ENCODE measurements at places on chromosomes 16 and 17.
A peak's percentile ranks its signal among the peaks of the same experiment; 100 is the strongest.

DNA sequence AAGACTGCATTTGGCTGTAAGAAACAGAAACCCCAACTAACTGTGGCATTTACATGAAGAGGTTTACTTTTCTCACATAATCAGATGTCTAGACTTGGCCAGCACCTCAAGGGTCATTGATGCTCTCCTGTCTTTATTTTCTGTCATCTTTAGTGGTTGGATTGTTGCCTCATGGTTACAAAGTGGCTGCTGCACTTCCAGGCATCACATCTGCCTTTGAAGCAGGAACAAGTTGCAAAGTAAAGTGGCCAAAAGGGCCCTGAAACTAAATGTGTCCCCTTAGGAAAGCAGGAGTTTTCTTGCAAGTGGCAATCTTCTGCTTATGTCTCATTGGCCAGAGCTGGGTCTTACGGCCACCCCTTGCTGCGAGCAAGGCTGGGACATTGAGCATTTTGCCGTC lies 26.5 kb upstream of the STH start:
- DNase-seq, result no peak

GRCh38 chr17:80724775-80725266 lies 180.2 kb downstream of the RPTOR start:
- peak; percentile 28 for DNase-seq

DNA sequence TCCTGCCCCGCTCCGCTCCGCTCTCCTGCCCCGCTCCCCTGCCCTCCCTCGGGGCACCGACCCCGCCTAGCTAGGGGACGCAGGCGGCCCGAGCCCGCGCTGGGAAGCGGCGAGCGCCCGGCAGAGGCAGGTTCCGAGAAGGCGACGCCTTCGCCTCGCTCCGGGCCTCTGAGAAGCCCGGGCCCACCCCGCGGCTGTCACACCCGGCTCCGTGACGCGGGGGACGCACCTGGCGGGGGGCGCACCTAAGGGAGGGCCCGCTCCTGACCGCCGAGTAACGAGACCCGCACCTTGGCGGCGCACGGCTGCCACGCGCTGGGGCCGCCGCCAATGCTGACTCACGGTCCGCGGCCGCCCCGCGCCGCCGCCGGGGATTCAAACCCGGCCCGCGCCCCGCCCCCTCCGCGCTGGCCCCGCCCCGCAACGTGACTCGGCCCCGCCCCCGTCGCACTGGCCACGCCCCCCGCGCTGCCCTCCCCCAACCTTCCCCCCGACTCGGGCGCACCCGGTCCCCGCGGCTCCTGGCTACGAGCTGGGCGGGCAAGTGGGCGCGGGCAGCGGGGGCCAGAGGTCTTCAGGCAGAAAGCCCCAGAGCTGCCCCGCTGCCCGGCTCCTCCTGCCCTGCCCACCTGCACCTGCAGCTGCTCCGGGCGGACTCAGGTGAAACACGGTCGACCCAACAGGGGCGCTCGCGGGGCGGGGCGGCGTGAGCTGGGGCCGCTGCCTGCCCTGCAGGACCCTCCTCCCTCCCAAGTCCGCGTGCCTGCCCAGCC lies 27.8 kb downstream of the GNPTG start:
- no peak for DNase-seq

- no peak for DNase-seq
These were observed 8.9 kb downstream of the CTRL start for GRCh38 chr16:67922740-67923139.

- no peak for DNase-seq
These were observed 577.8 kb downstream of the WWOX start for GRCh38 chr16:78677181-78677731.

DNA sequence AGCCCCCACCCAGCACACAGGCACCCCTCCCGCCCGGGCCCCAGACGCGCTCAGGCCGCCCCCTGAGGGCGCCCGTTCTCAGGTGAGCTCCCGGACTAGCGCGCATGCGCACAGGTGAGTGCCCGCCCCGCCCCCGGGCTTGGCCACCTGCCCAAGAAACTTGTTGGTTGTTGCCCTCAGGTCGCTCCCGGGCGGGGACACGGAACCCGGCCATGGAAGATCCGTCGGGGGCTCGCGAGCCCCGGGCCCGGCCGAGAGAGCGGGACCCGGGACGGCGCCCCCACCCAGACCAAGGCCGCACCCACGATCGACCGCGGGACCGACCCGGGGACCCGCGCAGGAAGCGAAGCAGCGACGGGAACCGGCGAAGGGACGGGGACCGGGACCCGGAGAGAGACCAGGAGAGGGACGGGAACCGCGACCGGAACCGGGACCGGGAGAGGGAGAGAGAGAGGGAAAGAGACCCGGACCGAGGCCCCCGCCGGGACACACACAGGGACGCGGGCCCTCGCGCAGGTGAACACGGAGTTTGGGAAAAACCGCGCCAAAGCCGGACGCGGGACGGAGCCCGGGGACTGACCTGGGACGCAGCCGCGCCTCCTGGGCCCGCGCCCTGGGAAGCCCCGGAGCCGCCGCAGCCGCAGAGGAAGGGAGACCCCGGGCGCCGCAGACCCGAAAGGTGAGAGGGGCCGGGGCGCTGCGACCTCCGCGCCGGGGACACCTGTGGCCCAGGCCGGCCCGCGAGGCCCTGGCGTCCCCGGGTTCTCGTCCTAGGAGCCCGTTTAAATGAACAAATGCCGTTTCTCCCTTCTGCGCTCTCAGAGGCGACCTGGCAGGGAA lies at the start of gene MARVELD3:
Gene MARVELD3 (plus strand): TSS at position 167 of the 840 bp plus-strand sequence. CDS start 46 bp downstream, at position 213.
- DNase-seq, result no peak

- no peak for DNase-seq
These were observed 15.8 kb downstream of the TSNAXIP1 start for GRCh38 chr16:67822511-67822910.

- no peak for DNase-seq
These were observed 16.8 kb upstream of the MT4 start for GRCh38 chr16:56547949-56548567.

DNA sequence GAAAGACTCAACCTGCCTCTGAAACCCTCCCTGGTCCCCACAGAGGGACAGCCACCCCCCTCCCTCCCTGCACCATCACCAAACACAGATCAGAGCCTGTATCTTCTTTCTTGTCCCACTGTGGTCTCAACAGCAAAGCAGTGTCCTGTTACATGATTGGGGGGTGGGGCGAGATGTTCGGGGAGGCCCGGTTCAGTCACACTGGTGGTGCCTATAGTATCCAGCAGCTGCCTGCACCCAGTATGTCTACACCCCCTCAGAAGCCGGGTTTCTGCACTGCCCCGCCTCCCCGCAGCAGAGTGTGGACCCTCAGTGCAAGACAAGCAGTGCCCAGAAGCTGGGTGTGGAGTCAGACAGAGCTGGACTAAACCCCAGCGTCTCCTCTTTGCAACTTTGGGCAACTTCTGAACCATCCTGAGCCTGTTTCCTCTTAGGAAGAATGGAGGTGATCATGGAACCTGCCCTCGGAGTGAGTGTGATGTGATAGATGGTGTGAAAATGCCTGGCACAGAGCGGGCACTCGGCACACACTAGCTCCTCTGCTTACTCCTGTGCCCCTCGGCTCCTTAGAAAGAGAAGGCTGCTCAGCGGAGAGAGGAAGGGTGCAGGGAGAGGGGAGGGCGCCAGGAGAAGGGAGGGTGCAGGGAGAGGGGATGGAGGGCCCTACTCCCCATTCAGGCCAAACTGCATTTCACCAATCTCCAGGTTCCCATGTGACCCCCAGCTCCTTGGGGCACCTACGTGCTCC lies 84.0 kb upstream of the TNRC6C start:
- no peak for DNase-seq

DNA sequence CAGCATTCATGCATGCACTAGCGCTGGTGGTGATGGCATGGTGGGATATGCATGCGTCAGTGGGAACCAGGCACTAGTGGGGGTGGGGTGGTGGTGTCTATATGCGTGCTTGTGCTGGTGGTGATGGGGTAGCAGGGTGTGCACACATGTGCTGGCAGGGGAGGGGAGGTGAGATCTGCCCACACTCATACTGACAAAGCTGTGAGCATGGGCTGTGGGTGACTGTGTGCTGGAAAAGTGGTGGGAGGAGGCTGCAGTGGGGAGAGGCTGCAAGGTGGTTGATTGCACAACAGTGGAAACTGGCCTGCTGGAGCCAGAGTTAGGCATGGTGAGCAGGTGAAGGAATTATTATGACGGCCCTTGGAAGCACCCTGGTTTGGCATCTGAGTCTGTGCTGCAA lies 31.3 kb upstream of the TEKT1 start:
- DNase-seq, result no peak

GRCh38 chr17:44360826-44361225 lies 2.8 kb downstream of the FAM171A2 start:
- DNase-seq, result no peak

GRCh38 chr16:19294156-19294649 lies 8.7 kb downstream of the CLEC19A start:
- no peak for DNase-seq

GRCh38 chr17:44906010-44906646 lies 6.9 kb upstream of the EFTUD2 start:
- peak; percentile 82 for DNase-seq

DNA sequence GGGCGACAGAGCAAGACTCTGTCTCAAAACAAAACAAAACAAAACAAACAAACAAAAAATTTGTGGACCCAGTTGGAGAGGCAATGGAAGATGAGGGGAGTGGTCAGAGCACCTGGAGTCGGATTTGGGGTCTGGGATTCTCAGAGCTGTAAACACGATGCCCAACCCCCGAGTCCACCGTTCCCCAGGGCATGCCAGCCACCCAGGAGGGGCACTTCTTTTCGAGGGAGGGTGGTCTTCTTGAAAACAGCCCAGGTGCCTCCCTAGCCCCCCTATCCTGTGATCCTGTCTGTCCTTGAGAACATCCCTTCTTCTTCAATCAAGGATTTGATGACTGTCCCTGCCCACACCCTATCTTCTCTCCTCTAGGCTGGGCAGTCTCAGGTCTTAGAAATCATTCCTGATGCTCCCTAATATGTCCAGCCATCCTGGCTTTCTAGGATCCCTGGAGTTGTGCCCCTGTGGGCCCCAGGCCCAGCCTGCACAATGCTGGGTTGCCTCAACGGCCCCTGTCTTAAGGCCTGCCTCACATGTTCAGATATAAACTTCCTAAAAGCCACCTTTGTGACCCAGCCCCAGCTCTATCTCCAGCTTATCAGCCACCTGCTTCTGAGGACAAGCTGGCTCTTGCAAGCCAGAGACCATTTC lies 3.1 kb upstream of the SLC13A2 start:
- DNase-seq, result no peak

- no peak for DNase-seq
These were observed 61.4 kb upstream of the IRX3 start for GRCh38 chr16:54347961-54348360.

DNA sequence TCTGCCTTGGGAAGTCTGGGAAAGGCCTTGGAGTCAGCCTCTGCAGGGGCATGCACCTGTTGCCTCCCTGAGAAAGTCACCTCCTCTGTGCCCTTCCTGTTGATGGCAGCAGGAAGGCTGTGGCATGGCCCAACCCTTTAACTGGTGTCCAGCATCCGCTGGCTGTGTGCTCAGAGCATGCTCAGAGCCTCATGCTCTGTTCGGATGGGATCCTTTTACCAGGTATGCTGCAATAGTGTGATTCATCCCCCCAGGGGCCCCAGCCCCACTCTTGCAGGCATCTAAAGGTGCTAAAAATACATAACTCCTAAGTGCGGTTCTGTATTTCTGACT lies 24.9 kb downstream of the KLHL36 start:
- no peak for DNase-seq

- DNase-seq, result peak; percentile 24
These were observed 41.3 kb downstream of the GPRC5B start for GRCh38 chr16:19843371-19843770.

DNA sequence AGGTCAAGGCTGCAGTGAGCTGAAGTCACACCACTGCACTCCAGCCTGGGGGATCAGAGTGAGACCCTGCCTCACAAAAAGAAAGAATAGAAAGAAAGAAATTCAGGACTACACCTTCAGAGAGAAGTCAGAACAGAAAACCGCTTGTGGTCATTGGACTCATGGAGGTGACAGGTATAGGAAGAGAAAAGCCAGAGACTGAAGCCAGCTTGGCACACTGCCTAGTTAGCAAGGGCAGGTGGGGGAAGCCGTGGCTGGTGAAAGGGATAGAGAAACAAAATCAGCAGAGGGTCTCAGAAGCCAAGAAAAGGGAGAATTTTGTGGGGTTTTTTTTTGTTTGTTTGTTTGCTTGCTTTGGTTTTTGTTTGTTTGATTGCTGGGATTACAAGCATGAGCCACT lies 32.9 kb upstream of the SKAP1 start:
- no peak for DNase-seq

- DNase-seq, result no peak
These were observed 119.9 kb upstream of the SMURF2 start for GRCh38 chr17:64781810-64782555.

- no peak for DNase-seq
These were observed 124.2 kb upstream of the KCNJ16 start for GRCh38 chr17:69950701-69951418.

DNA sequence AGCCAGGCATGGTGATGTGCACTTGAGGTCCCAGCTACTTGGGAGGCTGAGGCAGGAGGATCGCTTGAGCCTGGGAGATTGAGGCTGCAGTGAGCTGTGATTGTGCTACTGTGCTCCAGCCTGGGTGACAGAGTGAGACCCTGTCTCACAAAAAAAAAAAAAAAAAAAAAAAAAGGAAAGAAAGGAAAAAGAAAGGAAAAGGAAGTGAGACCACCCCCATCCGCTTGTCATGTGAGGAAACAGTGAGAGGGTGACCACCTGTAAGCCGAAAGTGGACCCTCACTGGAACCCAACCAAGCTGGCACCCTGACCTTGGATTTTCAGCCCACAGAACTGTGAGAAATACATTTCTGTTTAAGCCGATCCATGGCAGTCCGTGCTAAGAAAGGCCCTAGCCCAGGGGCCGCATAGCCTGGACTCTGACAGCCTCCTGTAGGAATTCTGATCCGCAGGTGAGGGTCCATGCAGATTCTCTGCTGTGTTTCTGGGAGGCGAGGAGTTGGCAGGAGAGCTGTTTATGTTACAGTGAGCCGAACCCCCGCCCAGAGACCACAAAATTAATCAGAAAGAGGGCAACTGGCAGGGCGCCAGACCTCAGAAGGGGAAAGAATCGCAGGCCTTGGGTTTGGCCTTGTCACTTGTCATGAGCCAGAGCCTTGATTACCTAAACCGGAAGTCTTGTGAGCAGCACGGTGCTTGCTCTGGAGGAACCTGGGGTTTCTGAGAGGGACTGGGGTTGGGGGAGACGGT lies 945 bp downstream of the SGSH start:
- peak; percentile 55 for DNase-seq

- DNase-seq, result no peak
These were observed 65.2 kb downstream of the NKD1 start for GRCh38 chr16:50613281-50613963.

DNA sequence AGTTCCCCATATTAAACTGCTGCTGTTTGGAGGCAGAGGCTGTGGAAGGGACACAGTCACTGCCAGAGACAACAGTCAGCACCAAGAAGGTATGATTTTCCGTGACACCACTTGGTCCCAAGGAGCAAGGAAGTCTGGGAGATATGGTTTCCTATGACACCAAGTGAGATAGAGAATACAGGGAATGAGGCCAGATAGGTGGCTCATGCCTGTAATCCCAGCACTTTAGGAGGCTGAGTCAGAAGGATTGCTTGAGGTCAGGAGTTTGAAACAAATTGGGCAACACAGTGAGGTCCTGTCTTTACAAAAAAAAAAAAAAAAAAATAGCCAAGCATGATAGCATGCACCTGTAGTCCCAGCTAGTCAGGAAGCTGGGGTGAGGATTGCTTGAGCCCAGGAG lies 90.8 kb downstream of the ABCC12 start:
- no peak for DNase-seq

GRCh38 chr16:31113121-31114120 lies 4.0 kb upstream of the KAT8 start:
- DNase-seq, result no peak

GRCh38 chr17:76397687-76398522 lies 13.5 kb downstream of the SPHK1 start:
- no peak for DNase-seq

- DNase-seq, result no peak
These were observed 18.6 kb downstream of the PRCD start for GRCh38 chr17:76558198-76559095.

- DNase-seq, result no peak
These were observed 351.6 kb upstream of the ZFHX3 start for GRCh38 chr16:73399486-73399885.
